ENCODE measurements at places on chromosomes 3 and 15.

- DNase-seq, result no peak
These were observed 112.1 kb upstream of the MB21D2 start for GRCh38 chr3:193029800-193030199.

DNA sequence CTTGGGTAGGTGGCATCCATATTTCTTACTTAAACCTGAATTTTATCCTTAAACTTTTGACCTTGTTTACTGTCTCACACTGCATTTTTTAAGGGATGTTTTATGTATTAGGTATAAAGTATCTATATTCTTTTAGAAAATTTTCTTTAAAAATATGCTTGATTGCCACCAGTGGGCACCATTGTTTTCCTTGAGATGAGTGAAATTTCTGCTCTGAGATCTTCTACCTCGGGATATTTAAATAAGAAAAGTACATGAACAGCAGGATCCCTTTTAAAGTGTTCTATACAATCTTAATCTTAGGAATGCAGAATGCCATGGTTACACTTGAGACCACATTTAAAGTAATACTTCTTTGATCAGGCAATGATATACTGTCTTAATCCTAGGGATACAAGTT lies 108.7 kb downstream of the SLMAP start:
- DNase-seq, result peak; percentile 14

- no peak for DNase-seq
These were observed 63.7 kb downstream of the ALCAM start for GRCh38 chr3:105430455-105430854.

- peak; percentile 20 for DNase-seq
These were observed 69.2 kb downstream of the GOLGA8B start for GRCh38 chr15:34514251-34514670.

GRCh38 chr15:42133886-42134502 lies 22.4 kb downstream of the PLA2G4F start:
- DNase-seq, result peak; percentile 58

GRCh38 chr15:49814709-49815108 lies 193.9 kb downstream of the DTWD1 start:
- DNase-seq, result no peak

All from ACHN (cell line).